Stimulated activated CD8-positive, alpha-beta memory T cell treated with anti-CD3 and anti-CD28 coated beads, Interleukin-4, amount 100 ng/mL, for 1 hour (primary cell): ENCODE measurements at places on chromosomes 4 and X.

DNA sequence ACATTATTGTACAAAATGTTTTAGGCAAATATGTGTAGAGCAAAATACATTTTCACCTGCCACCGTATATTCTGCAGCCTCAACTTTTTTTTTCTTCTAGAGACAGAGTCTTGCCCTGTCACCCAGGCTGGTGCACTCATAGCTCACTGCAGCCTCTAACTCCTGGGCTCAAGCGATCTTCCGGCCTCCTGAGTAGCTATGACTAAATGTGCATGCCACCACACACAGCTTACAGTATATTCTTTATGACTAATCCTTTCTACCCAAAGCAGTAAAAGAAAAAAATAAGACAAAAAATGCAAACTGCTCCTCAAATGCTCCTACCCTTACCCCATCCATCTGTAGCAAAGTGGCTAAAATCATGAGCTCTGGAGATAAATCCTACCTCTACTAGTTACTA is 426.3 kb downstream of the KCNIP4 start:
- no peak for DNase-seq

DNA sequence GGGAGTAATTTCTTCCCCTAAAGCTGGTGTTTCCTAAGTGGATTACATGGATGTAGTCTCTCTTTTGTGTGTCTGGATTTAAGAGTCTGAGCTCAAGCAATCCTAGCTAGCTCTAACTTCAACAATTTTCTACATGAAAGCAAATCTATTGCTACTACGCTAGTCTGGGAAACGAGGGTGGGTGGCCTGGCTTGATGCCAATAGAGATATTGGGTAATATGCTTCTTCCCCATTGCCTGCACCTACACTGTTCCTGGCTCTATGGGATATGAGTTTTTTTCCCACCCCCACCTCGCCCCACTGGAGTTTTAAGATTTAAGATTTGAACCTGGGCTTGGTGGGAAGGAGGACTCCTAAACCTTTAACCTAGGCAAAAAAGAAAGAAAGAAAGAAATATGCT is 158.8 kb downstream of the RBM46 start:
- no peak for DNase-seq

DNA sequence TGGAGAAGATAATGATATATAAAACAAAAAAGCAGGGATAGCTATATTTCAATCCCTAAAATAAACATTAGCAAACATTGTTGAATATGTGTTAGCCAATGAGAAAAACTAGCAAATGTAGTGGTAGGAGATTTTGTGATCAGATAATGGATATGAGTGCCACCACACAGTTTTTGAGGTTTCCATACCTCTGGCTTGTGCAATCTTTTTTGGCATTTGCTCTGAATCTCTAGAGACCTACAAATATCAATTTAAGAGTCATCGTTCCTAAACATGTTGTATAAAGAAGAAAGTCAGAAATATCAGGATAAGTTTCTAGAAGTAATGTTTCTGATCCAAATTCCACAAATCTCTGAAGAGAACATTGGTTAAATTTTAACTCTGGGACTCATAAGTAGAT is 308.7 kb downstream of the PDGFC start:
- DNase-seq: no peak

DNA sequence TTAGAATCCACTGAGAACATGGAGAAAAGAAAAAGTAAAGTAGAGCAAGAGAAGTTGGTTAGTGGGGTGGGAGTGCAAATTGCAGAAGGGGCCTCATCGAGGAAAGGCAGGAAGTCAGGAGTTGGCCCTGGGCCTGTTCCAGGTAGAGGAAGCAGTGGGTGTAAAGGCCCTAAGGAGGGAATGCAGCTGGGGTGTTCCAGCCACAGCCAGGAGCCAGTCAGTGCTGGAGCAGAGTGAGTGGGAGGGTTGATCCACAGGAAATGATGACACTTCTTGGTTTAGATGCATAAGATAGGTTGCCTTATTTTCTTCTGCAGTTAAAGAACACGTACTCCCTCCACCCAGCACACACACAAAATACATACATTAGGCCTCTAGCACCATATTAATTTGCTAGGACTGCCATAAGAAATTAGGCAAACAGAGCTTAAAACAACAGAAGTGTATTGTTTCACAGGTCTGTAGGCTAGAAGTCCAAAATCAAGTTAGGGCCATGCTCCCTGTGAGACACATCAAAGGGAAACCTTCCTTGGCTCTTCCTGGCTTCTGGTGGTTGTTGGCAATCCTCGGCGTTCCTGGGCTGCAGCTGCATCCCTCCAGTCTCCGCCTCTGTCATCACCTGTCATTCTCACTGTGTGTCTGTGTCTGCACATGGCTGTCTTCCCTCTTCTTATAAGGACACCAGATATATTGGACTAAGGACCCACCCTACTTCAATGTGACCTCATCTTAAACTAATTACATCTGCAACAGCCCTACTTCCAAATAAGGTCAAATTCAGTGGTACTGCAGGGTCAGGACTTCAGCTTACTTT is 205.9 kb downstream of the AASDH start:
- no peak for DNase-seq

DNA sequence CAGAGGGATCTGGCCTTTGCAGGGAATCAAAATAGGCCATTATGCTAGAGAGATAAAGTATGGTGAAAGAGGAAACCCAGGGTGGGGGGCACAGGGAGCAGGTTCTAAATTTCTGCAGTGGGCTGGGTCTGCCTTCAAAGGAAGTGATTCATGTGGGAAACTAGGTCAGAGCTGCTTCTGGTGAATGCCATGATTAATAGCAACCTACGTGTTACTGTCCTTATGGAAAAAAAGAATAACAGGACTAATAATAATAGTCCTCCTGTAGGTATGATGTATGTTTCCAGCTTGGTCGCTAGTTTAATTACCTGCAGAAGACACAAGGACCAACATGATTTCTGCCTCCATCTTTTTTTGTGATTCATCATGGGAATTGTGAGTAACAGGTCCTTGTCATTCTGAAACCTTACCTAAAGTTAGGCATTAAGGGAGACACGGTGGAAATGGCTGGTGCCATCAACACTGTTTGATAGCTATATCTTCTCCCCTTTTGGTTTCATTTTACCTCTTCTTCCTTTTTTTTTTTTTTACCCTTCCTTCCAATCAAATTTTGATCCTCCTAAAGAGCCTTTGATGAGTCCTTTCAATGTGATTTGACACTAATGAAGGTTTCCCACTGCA is 180.4 kb downstream of the CPEB2 start:
- no peak for DNase-seq

GRCh38 chr4:1543561-1543960 is 137.3 kb upstream of the NKX1-1 start:
- no peak for DNase-seq

DNA sequence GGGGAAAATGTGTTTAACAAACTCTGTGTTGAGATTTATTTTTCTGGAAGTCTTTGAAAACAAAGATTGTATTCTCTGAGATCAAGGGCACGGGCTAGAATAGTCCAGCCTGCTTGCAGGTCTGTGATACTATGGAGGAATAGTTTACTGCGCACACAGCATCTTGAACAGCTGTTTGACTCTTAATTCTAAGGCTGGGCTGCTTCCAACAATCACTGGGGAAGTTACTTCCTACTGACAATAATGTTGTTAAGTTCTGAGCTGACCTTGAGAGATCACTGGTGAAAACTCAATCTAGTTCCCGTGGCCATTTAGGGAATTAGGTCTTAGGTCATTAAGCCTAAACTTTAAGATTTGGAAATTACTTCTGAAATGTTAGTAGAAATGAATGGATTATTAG is 416.1 kb upstream of the FTHL17 start:
- DNase-seq: no peak

GRCh38 chrX:9710332-9710731 is 55.3 kb downstream of the GPR143 start:
- no peak for DNase-seq

- DNase-seq: no peak
These were observed 324.2 kb downstream of the TMA16 start for GRCh38 chr4:163818673-163819072.

GRCh38 chr4:68463796-68464195 is 16.5 kb downstream of the TMPRSS11E start:
- DNase-seq: no peak

DNA sequence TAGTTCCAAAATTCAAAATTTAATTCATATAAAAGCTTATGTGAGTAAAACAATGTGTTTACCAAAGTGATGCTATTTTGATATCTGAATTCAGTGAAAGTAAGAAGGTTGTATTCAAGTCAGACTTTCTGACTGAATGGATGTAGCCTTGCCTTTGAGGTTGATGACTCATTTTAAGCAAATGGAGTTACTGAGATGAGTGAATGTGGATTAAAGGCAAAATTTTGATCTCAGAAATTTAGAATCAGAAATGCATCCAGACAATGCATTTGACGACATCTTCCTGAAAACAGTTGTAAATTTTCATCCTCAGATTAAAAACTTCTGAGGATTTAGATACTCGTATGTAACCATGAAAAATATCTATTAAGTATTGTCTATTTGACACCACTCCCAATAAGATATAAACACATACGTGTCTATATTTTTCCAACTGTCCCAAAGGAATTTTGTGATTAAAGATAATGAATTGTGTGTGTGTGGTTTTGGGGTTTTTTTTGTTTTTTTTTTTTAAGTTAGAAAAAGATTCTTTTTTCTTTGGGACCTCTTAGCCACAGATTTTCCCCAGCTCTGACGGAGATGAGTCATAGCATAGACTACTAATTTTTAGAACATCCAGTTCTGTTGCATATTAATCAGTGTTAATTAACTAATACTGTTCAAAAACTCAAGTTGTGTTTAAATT is 34.4 kb downstream of the NFKB1 start:
- DNase-seq: no peak

- no peak for DNase-seq
These were observed 17.7 kb upstream of the HERC5 start for GRCh38 chr4:88439161-88439760.

DNA sequence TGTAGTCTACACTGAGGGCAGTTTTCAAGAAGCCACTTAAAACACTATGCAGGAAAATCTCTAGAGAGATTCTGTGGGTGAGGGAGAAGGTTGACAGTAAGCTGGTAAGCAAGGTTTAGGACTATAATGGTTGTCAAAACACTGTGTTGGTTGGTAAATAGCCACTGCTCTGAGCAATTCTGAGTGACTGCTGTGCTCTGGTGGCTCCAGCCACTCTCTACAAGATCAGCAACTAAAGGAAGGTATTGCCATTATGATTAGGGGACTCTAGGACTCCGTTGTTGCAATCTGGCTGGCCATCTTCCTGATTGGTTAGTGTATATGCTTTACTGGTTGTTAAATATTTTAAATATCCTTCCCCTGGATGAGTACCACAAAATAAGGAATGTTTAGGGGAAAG is 5.5 kb upstream of the FAM47E start:
- no peak for DNase-seq

DNA sequence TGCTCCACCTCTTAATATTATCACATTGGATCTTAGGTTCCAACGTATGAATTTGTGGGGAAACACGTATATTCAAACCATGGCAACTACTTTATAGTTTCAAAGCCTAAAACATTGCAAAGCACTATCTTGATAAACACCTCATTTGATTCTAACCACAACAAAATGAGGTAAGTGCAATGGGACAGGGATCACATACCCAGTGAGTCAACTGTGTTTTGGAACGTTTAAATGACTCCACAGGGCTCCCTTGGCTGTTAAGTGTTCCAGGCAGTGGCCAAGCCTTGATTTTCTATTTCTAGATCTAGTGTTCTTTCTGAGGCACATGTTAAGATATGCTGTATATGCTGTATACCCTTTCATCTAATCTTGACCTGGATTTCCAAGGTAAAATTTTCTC is 54.5 kb upstream of the C1QTNF7 start:
- DNase-seq: no peak

DNA sequence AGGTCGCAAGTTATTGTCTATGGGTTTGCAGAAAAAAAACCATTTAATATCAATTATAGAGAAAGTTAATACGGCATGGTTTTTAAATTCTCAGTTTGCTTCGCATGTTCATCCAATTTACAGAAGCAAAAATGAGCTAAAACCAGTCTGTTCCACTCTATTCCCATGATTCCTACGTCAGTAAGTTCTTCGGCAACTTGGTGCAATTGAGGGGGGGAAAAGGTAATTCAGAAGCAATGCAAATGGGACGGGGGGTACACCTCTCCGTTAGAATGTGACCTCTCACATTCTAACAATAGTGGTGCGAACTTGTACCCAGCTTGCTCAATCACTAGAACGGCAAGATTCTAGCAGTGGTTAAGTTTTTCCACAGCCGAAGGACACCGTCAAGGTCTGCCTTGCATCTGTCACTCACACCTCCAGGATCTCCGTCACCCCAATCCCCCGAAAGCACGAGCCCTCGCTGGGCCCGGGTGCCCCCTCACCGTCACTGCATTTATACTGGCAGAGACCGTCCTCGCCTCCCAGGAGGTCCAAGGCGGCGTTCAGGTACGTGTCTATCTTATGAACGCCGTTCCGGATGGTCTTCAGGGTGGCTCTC is 653 bp downstream of the PLA2G12A start:
- DNase-seq: peak; percentile 1

DNA sequence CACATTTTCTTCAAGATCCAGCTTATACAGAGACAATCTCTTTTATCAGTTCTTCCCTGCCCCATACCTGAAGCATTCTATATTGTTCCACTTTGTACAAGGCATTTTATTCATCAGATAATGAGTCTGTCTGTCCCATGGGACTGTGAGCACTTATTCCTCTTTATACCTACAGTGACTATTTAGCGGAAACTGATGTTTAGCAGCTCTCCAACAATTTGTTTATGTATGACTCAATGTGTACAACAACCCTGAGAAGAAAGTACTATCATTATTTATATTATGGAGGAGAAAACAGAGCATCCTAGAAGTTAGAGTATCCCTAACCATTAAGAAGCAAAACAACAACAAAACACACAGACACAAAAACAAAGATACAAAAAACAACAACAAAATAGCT is 306.5 kb downstream of the PRDM5 start:
- DNase-seq: no peak

DNA sequence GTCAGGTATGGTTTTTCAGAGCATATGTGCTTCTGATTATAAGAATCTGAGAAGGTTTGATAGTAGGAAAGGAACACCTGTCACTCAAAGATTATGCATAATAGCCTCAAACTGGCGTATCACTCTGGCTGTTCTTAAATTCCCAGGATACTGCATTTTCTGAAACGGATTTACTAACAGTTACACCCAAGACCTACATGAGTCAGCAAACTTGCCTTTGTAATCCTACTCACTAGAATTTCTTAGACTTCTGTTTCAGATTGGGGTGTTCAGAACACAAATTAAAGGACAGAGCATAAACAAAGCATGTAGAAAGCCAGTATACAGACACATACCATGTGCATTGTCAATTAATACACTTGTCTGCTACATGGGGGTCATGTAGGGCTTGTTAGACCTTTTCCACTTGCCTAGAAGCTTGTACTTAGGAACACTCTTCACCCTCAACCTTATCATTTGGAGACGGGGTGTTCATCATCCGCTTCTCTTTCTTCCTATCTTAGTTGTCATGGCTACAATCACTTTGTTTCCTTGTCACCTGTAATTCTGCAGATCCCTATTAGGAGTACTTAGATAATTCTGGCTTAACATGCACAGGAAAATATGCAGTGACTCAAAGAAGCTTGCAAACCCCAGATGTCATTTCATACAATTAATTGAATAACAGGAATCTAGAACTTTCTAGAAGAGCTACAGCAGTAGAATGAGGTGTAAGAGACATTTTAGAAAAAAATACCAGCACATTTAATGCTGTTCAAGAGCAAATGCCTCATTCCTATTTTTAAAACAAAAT is 593.0 kb upstream of the TENM3 start:
- no peak for DNase-seq
